ENCODE measurements at places on chromosomes 3 and 15. TPM values are rescaled to one million over a fixed set of nuclear protein-coding genes. Genes with fewer than 3 reads are reported as not detected.

Gene KLHL6
- total RNA-seq = 62.8 TPM

GRCh38 chr3:41742121-41742520 is 219.8 kb downstream of the ULK4 start:
- no peak overlapping the region for H3K27ac ChIP-seq
- H3K36me3 ChIP-seq = peaks cover 5% of the 10 kb centered on the region
- H3K27me3 ChIP-seq = no peaks in the 10 kb centered on the region
- no peak overlapping the region for H3K4me3 ChIP-seq
- H3K4me1 ChIP-seq = no peaks in the 10 kb centered on the region

Gene KIF9
- total RNA-seq = 2.7 TPM

DNA sequence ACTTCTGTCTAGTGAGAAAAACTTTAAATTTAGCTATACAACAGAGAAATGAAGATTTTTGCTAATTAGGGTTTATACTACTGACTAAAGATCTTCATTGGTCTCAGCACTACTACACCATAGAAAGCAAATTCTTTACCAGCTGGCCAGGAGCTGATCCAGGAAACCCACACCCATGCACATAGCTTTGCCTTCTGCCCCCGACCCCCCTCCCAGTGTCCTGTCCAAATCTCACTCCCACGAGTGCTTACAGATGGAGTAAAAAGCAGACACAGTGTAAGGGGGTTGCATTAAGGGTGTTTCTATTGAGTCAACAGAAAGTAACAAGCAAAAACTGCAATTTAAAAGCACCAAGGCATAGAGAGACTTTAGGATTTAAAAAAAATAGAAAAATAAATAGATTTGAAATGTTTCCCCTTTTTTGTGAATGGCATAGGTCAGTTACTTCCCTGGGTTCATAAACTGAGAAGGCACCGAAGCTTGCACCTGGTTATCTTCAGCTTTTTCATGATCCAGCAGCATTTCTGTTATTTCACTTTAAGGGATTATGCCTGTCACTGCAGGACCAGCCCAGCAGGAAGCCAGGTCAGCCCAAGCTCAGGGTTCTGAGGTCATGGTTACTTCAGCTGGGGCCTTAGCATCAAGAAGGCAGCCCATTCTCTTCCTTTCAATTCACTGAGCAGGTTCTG is 124.3 kb downstream of the CTNNB1 start:
- H3K27ac ChIP-seq = no peak overlapping the region
- no peaks in the 10 kb centered on the region for H3K27me3 ChIP-seq
- no peaks in the 10 kb centered on the region for H3K4me1 ChIP-seq
- no peaks in the 10 kb centered on the region for H3K36me3 ChIP-seq

Gene ISL2
- total RNA-seq = not detected

GRCh38 chr3:14962762-14963161 is 15.4 kb downstream of the NR2C2 start:
- no peak overlapping the region for H3K4me3 ChIP-seq
- peaks cover 27% of the 10 kb centered on the region for H3K4me1 ChIP-seq
- peaks cover 33% of the 10 kb centered on the region for H3K36me3 ChIP-seq
- no peaks in the 10 kb centered on the region for H3K27me3 ChIP-seq
- H3K27ac ChIP-seq = no peak overlapping the region

- DNase-seq = no peak
- no peaks in the 10 kb centered on the region for H3K36me3 ChIP-seq
- H3K27ac ChIP-seq = no peak overlapping the region
- no peak overlapping the region for H3K4me3 ChIP-seq
- no peaks in the 10 kb centered on the region for H3K27me3 ChIP-seq
These were observed 123.1 kb downstream of the DMXL2 start for GRCh38 chr15:51499379-51499976.

Gene LARP6
- not detected for total RNA-seq
